Sigmoid colon (tissue), 7 donors: ENCODE measurements at places on chromosomes 6 and 20. TPM values are rescaled to one million over a fixed set of nuclear protein-coding genes. Genes with fewer than 3 reads are reported as not detected.

The GLO1 gene
- 96.0 TPM for total RNA-seq

DNA sequence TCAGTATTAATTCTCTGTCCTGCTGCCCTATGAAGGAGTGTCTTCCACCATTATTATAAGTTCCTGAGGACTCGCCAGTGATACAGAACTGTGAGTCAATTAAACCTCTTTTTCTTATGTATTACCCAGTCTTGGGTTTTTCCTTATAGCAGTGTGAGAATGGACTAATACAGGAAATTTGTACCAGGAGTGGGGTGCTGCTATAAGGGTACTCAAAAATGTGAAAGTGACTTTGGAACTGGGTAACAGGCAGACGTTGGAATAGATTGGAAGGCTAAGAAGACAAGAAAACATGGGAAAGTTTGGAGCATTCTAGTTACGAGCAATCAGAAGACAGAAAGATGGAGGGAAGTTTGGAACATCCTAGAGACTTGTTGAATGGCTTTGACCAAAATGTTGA is 616.7 kb upstream of the EPHA7 start:
- no peak for DNase-seq

GRCh38 chr6:150006961-150007464 is 18.3 kb downstream of the RAET1L start:
- no peak for DNase-seq

GRCh38 chr6:20438462-20439070 is 36.9 kb downstream of the E2F3 start:
- no peak for DNase-seq

GRCh38 chr20:17403461-17403860 is 127.7 kb downstream of the BFSP1 start:
- no peak for DNase-seq

The SAMD3 gene
- not detected for total RNA-seq

DNA sequence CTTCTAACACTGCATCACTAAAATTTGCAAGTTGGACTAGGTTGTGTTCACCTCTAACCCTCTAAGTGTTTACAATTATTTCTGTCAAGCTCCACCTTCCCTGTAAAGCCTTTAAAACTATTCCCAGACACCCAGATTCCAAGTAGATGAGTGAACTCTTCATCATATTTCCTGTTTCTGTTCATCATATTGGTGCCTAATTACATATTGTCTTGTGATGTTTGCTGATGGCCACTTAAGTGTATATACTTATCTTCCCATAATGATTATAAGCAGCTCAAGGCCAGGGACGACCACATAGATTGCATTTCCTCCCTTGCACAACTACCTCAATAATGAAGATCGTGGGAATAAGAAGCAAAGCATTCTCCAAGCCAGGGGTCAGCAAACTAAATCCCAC is 16.8 kb downstream of the TNFRSF21 start:
- DNase-seq = no peak

The HLA-G gene
- total RNA-seq = not detected

The MAP3K5 gene
- 9.4 TPM for total RNA-seq

GRCh38 chr6:53251033-53251672 is 97.6 kb downstream of the ELOVL5 start:
- no peak for DNase-seq

GRCh38 chr6:137751768-137752560 is 115.1 kb upstream of the TNFAIP3 start:
- DNase-seq = no peak

DNA sequence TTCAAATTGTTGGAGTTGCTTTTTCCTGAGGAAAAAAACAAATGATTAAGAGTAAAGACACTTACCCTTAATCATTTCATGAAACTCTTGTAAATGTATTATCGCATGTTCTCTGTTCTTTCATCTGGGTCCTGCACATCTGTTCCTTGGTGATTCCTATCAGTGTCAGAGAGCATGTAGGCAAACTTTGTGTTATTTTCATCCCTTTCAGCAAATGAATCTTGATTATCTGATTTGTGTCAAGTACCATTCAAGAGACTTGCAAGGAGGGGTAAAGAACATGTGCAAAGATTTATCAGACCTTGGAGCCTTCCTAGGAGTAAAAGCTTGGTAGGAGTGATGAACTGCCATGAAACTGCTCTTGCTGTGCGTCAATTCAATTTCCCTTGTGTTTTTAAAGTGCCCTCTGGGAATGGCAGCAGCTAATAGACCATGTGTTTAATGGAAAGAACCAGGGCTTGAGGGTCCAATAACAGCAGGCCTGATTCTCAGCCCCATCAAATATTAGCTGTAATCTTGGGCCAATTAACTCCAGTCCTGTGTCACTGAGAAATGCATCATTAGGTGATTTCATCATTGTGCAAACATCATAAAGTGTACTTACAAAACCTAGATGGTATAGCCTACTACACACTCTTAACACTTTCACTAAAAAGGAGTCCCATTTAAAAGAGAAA is 118.9 kb upstream of the CEP85L start:
- DNase-seq = no peak

The NUP153 gene
- 30.1 TPM for total RNA-seq

The CLPSL1 gene
- total RNA-seq = not detected

The ZBP1 gene
- total RNA-seq = 0.36 TPM

- DNase-seq = no peak
Measured at GRCh38 chr6:38057994-38058393, 238.5 kb downstream of the ZFAND3 start.

GRCh38 chr20:57240581-57241362 is 25.7 kb downstream of the BMP7 start:
- DNase-seq = no peak

GRCh38 chr6:70586114-70586513 is 19.4 kb downstream of the SDHAF4 start:
- no peak for DNase-seq

The HRH3 gene
- not detected for total RNA-seq

DNA sequence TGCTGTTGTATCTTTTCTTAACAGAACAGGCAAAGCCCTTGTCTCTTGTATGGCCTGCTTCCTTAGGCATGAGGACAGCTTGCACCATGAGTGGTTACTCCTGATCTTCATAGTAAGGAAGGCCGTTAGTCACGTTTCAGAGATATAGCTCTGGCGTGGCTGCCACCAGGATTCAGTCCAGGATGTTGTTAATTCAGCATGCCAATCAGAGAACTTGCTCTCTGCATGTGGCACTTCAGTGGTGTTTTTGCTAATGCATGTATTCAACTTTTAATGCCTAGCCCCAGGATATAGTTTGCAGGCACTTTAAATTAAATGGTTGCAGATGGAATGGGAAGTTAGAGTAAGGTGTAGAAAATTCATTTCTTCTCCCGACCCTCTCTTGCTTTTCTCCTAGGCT is 20.0 kb downstream of the ARFGEF2 start:
- no peak for DNase-seq

The NFKBIE gene
- 6.9 TPM for total RNA-seq

DNA sequence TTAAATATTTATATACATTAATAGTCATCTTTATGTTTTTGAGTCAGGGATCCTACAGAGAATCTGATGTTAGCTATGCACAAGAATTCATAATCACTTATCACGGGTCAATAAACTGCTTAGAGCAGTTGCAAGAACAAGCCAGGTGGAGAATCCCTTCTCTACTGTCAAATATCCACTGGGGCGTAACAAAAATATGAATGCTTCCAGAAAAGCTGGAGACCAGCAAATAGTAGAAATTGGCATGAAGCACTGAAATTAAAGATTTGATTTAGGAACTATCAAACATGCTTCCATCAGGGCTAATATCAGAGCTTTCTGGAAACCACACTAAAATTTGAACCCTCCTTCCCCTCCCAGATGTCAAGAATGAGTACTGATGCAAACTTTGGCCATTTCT is 37.3 kb downstream of the ADGRG6 start:
- no peak for DNase-seq

- no peak for DNase-seq
Measured at GRCh38 chr20:52145587-52145986, 46.0 kb downstream of the ZFP64 start.

DNA sequence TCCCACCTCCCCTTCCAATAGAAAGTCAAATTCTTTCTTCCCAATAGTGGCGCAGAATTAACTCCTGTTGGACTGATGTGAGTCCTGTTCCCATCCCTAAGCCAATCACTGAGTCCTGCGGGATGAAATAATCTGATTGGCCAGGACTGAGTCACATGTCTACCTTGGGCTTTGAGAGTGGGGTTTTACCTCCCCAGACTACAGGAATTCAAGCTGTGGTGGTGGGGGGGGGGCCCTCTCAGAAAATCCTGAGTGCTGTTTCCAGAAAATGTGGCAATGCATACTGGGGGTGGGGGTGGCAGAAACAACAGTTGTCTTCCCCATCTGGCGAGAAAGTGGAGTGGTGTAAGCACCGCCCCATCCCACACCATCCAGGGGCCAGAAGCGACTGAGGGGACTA is 65.7 kb downstream of the CTCFL start:
- DNase-seq = no peak

- DNase-seq = no peak
Measured at GRCh38 chr6:42507901-42508300, 55.9 kb upstream of the UBR2 start.

DNA sequence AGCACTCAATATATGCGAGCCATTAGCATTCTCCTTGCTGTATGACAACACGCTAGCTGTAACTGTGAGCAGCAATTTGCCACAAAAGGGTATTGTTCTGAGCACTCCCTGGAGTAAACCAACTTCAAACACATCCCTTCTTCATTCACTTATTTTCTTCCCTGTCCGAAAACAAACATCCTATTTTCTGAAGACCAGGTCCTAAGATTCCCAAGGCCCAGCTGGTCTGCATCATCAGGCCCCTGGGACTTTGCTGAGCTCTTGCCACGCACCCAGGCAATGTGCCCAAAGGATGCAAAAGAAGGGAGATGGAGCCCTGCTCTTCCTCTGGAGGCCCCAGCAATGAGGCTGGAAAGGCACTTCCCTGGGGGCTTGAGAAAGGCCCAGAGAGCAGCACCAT is 118.1 kb downstream of the PREX1 start:
- DNase-seq = peak; percentile 32

The MYMX gene
- total RNA-seq = not detected

GRCh38 chr6:147514831-147515230 is 6.3 kb downstream of the SAMD5 start:
- DNase-seq = no peak

DNA sequence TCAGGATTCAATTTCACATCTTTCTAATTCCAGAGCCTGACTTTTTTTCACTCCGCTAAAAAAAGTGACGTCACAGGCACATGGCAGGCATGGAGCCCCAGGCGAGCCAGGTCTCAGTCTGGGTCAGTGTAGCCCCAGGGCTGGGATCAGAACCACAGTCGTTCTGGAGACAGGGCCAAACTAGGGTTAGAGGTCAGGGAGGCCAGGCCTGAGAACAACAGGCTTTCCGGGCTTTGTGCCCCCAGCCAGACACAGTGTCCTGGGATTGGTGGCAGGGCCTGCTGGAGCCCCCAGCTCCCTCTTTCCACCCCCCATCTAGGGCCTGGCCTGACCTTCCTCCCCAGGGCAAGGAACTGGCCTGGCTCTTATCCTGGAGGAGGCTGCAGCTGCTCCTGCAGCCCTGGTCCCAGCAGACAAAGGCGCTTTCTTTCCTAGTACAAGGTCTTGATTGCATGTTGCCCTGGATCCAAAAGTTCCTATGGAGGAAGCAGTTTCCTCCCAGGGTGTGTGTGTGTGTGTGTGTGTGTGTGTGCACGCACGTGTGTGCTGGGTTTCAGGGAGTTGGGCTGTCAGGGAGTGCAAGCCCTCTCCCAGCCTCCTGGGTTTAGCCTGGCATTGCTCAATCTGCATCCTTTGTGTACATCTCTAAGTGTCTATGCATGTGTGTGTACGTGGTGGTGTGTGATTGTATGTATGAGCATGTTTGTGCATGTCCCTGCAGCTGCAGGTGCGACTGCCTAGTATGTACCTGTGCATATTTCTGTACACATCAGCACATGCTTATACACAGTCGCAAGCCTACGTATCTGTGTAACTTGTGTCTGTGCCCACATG is 26.5 kb upstream of the EMILIN3 start:
- peak; percentile 88 for DNase-seq

The OOEP gene
- not detected for total RNA-seq

GRCh38 chr6:14009431-14009830 is 84.7 kb downstream of the RNF182 start:
- DNase-seq = no peak

- DNase-seq = no peak
Measured at GRCh38 chr6:43283905-43284304, 14.2 kb upstream of the SLC22A7 start.

The RIPOR2 gene
- total RNA-seq = 6.1 TPM

- no peak for DNase-seq
Measured at GRCh38 chr6:144681334-144681733, 396.2 kb downstream of the UTRN start.

The TPX2 gene
- 1.8 TPM for total RNA-seq

DNA sequence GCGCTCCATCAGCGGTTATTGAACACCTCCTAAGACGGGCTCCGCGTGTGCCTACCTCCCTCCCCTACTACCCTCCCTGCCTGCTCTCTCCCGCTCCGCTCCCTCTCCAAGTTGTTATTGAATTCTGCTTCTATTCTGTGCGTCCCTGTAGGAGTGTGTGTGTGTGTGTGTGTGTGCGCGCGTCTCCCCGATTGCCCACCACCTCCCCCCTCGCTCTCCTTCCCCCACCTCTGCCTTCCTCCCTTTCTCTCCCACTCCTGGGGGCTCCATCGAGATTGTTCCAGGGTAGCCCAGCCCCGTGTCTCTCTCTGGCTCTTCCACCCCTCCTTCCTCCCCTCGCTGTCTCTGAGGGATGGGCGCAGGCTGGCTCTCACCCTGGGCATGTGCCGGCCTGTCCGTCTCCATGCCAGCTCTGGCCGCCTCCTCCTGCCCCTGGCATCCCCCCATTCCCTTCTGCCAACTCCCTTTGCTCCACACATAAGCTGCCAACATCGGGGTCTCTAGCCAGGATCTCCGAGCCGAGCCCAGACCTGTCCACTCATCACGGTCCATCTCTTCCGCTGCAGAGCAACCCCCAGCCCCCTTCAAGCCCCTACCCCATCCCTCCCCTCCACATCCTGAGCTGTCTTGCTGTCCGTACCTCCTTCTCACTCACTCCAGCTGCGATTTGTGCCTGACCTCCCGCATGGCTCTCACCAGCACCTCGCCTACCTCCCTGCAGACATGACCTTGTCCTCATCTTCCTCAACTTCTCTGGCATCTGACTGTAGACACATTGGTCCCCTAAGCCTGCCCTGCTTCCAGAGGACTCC is 68.5 kb downstream of the SRC start:
- DNase-seq = no peak

DNA sequence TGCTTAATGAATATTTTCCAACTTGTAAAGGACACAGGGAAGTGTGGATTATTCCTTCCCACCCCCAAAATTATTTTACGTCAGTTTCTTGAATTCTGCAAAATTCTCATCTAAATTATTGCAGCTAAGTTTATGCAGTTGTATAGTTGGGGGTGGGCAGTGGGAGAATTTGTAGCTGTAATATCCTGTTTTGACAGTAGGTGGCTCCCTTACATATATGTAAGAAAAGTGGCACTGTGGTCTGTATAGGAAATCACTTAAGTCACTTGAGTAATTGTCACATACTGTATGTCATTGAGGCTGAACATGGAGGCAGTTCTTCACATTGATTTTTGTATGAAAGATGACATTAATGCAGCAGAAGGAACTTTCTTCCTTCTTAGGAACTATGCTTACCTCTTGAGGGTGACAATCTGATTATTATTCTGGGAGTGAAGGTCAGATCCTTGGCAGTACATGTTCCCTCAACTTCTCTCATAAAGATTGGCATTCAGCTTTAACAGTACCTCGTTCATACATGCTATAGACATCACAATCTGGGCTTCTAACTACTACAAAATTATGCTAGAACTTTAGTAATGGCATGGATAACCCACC is 14.6 kb upstream of the CFAP206 start:
- no peak for DNase-seq

- DNase-seq = no peak
Measured at GRCh38 chr20:25539742-25540672, 45.3 kb downstream of the NINL start.
